Heart right ventricle (tissue), 16 donors: ENCODE measurements at places on chromosomes 6 and 20.

DNA sequence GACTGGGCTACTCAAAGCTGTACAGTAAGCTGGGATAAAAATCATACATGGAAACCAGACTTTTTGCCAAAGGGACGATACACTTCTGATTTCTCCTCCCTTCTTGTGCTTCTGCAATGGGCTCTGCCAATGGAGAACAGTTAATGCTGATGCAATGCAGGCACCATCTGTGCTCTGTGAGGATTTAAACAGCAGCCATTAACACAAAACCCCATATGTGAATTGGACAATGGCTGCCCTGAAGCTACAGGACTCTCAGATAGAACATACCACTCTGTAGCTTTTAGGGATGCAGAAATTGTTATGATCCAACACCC is 71.9 kb downstream of the GJA10 start:
- no peak for DNase-seq

- DNase-seq, result no peak
Measured at GRCh38 chr20:4069751-4070150, 54.4 kb upstream of the RNF24 start.

GRCh38 chr6:138538390-138539031 is 39.2 kb upstream of the NHSL1 start:
- peak; percentile 44 for DNase-seq

DNA sequence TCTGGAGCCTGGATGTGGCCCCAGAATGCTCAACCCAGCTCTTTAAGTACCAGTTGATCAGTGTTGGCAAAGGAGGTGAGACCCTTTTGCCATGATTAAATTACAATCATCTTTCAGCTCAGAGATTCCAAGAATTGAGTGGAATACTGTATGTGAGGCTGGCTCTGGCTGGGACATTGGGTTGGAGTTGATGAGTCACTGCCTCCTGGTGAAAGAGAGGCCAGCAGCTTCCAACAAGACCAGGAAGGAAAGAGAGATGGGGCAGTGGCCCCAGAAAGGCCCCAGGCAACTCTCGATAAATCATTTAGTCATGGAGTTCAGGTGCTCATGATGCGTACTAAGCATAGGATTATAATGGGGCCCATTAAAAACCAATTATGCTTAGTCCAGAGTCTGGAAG is 2.1 kb downstream of the TGM6 start:
- DNase-seq, result no peak

DNA sequence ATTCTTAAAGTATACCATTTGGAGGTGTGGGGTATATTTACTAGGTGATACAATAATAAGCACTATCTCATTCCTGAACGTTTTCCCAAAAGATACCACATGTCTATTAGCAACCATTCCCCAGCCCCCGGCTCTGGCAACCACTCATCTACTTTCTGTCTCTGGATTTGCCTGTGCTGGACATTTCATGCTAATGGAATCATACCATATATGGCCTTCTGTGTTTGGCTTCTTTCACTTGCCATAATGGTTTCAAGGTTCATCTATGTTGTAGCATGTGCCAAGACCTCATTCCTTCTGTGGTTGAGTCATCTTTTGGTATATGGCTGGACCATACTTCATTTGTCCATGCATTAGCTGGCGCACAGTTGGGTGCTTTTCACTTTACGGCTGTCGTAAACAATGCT is 39.7 kb downstream of the BCAS4 start:
- no peak for DNase-seq

DNA sequence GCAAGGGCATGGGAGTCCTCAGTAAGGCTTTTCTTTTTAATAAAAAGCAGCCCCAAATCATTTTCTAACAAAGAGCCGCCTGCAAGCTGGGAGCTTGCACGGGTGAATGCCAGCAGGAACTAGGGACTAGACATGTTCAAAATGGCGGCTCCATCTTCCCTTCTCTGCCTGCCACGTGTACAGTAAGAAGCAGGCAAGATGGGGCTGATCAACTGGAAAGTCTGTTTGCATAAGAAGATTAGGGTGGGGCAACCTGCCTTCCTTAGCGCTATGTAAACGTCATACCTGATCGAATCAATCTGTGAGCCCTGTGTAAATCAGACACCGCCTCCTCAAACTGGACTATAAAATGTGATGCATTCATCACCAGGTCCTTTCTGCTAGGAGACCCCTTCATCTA is 299.4 kb upstream of the SOX4 start:
- no peak for DNase-seq

- no peak for DNase-seq
Measured at GRCh38 chr6:169101036-169101805, 152.4 kb downstream of the THBS2 start.

GRCh38 chr6:44470746-44471145 is 83.2 kb downstream of the CDC5L start:
- DNase-seq, result no peak

- no peak for DNase-seq
Measured at GRCh38 chr6:156924246-156924645, 147.1 kb downstream of the ARID1B start.

DNA sequence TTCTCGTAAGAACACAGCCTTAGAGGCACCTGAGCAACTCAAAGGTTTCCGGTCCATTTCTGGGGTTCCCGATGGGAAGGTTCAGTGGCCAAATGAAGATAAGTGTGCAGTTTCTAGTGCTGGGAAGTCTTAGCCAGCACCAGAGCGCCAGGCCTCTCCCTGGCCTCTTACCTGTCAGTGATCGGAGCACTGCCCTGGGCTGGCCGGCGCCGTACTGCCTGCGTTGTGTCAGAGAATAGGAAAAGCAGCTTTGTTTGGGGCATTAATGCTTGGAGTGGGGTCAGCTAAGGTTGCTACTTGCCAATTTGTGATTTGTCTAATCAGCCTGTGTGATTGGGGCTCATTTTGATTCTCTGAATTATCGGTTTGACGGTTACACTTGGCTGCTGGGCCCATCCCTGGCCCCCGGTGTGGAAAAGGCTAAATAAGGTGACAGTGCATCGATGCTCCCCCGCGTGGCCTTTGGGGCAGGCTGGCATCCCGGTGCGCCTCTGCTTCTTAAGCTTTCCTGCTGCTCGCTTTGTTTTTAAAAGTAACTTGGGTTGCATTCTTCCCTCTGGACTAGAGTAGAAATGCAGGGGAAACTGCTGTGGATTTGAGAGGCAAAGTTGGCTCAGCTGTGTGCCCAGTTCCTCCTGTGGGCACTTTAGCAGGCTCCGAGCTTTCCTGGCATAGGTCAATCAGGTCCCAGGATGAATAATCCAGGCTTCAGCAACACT is 51.8 kb downstream of the TCP11 start:
- no peak for DNase-seq

- DNase-seq, result no peak
Measured at GRCh38 chr20:32558526-32558925, 26.6 kb downstream of the NOL4L start.

- no peak for DNase-seq
Measured at GRCh38 chr6:6001443-6001842, 5.3 kb downstream of the NRN1 start.

GRCh38 chr6:18055714-18056382 is 66.6 kb downstream of the NHLRC1 start:
- no peak for DNase-seq

- no peak for DNase-seq
Measured at GRCh38 chr6:3211681-3212080, 15.8 kb downstream of the TUBB2B start.

GRCh38 chr20:58627212-58628072 is 23.6 kb upstream of the STX16 start:
- DNase-seq, result no peak

DNA sequence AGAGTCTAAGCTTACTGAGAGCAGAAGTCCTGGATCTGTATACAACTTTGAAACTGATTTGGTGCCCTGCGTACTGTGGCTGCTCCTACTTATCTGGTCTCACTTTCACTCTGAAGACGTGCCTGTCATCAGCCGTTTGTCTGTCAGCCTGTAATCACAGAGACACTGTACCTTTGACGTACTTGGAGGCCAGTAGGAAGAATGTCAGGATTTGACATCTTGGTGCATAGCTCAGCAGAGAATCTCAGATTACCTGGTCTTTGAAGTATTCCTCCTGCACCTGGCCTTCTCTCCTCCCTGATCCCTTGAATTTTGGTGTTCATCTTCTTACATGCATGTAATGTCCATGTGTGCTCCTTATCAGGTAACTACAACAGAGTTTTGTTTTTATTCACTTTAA is 37.7 kb downstream of the DSE start:
- no peak for DNase-seq

GRCh38 chr6:1781152-1781816 is 171.6 kb downstream of the FOXC1 start:
- DNase-seq, result no peak

GRCh38 chr6:3490625-3490980 is 33.8 kb upstream of the SLC22A23 start:
- DNase-seq, result no peak

GRCh38 chr6:27867945-27868300 is 44.3 kb downstream of the OR2B2 start:
- no peak for DNase-seq

DNA sequence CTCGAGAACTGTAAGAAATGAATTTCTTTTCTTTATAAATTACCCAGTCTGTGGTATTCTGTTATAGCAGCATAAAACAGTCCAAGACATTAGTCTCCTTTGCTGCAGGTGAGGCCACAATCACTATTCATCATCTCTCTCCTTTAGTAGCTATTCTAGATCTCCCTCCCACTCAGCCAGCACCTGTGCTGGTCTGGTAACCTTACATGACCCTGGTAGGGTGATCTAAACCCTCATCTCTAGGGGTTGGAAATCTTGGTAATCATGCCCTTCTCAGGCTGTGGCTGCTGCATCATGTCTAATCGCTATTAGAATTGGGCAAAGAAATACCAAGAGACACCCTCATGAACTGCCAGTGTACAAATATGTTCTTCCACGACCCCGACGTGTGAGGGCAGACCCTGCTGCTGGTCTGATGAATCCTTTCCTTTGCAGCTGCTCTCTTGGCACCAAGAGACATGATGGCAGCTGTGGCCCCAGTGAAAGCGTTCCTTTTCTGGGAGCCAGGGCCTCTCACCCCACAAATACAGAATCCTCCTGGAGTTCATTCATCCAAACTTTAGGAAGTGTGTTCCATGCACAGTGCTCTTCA is 23.0 kb upstream of the IGF2R start:
- DNase-seq, result no peak

DNA sequence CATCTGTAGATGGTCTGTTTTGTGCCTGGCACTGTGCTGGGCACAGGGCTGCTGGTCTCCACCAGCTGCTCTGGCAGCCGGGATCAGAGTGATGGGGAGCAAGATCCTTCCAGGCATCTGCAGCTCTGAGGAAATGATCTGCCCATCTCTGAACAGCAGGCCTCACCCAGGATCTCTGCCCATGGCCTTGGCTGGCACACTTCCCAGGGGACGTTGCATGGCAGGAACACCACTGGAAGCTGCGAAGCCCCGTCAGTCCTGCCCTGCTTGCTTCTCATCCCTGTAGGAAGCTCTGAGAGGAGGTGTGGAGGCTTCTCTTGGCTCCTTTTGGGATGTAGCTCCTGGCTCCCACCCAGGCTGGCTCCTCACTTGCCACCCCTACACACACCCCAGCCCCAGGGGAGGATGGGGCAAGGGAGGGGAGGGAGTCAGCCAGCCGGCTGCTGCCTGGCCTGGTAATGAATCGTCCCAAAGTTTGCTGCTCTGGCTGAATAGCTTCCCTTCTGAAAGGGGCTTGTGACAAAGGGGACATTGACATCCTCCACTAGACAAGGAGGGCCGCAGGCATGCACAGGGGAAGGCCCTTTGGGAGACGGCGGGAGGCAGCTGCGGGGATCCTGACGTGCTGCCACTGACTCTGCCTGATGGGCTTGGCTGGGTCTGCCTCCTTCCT is 108.9 kb downstream of the VEGFA start:
- peak; percentile 40 for DNase-seq

- no peak for DNase-seq
Measured at GRCh38 chr6:46961232-46961631, 39.5 kb upstream of the ADGRF5 start.

DNA sequence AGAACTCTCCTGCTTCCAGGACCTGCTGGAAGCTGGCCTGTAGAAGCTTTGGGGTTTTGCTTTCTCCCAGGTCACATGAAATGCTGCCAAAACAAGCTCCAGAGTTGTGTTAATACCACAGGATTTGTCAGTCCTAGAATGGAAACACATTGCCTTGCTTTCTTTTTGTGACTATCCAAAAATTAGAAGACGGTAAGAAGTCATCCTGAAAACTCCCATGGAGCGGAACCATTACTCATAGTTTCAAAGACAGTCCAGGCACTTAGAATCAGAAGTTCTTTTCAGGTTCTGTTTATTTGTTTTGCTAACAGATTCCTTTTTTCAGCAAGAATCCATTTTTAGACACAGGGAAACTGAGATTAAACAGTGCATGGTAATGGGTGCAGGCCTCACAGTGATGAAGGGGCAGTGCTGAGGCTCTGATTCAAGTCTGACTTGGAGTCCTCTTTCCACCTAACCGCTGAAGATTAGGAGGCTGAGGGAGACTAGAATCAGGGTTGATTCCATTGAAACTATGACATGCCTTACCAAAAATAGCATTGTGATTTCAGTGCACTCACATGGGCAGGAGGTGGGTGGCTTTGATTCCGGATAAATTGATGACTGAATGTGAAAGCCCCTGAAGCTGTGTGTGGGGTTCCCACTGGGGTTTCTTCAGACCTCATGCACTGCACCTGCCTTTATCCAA is 72.2 kb upstream of the NAA20 start:
- DNase-seq, result no peak

GRCh38 chr6:138815797-138816528 is 20.1 kb downstream of the ECT2L start:
- DNase-seq, result no peak

DNA sequence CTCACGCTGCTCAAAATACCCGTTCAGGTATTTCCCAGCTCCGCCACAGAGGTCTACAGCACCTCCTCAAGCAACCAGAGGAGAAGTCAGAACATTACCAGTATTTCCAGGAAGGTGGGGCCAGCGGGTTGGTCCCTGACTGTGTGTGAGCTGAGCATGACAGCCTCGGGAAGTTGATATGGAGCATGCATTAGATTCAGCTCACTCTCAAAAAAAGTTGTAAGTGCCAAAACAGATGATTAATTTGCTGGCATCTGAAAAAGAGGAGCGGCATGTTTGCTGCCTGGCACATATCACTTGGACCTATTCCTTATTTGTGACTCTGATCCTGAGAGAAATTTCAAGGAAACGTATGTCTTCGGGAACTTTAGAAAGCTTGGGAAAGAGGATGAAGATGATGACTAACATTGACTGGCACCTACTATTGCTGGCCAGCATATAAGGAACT is 32.3 kb downstream of the ELOVL2 start:
- DNase-seq, result no peak

DNA sequence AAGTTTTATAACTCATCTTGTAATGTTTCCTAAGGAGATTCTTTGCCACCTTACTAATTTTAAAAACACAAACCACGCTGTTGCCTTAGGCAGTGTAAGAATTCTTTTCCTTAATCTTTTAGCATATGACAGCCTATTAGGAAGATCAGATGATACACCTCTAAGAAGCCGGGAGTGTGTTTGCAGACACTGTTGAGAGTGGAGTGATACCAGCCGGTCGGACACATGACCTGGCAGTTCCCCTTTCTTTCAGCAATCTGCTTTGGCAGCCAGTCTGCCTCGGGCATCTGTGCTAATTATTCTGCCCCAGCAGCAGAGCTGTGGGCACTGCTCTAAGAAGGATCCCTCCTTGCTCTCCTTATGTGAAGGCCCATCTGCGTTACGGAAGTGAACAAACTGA is 50.9 kb downstream of the PLCB4 start:
- DNase-seq, result peak; percentile 68
